AG20443 (cell line): ENCODE measurements at places on chromosomes 11 and 22.

- no peak for DNase-seq
Observed at GRCh38 chr22:39725351-39726035, 154.9 kb downstream of the CACNA1I start.

GRCh38 chr11:43558556-43559127 is 121.9 kb upstream of the HSD17B12 start:
- no peak for DNase-seq

DNA sequence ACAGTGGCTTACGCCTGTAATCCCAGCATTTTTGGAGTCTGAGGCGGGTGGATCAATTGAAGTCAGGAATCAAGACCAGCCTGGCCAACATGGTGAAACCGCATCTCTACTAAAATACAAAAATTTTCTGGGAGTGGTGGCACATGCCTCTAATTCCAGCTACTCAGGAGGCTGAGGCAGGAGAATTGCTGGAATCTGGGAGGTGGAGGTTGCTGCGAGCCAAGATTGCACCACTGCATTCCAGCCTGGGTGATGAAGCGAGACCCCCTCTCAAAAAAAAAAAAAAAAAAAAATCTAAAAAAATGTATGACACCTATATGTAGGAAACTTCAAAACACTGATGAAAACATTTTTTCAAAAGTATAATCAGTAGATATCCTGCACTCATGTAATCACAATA is 242.7 kb upstream of the CHORDC1 start:
- no peak for DNase-seq

- no peak for DNase-seq
Observed at GRCh38 chr11:61061081-61061826, 41.0 kb upstream of the CD5 start.

- no peak for DNase-seq
Observed at GRCh38 chr11:14186046-14186775, 172.8 kb downstream of the RRAS2 start.

DNA sequence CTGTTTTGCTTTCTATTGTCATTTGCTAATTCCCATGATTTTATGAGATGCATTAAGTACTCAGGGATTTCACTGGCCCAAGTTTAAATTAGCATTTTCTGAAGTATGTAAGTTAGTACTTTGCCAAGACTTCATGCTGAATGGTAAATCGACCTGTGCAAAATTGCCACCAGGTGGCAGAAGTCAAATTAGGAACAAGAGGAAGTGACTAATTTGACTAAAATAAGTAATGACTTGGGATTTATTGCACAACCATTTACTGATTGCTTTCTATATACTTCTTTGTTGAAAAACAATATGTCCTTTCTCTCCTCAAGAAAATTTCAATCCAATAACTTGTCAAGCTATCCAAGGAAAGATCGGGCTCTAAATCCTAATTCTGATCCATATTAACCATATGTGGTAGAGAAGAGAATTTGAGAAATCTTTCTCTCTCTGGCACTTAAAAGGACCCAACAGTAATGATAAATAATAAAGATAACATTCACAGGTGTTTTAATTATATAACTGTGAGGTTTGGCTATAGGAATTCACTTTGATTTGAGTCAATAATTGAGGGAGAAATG is 253.7 kb upstream of the CHORDC1 start:
- DNase-seq, result no peak

GRCh38 chr11:75155570-75156422 is 4.9 kb downstream of the SLCO2B1 start:
- no peak for DNase-seq

GRCh38 chr11:93689240-93689639 is 27.8 kb downstream of the CEP295 start:
- no peak for DNase-seq

GRCh38 chr11:108857382-108857781 is 192.5 kb downstream of the DDX10 start:
- no peak for DNase-seq

DNA sequence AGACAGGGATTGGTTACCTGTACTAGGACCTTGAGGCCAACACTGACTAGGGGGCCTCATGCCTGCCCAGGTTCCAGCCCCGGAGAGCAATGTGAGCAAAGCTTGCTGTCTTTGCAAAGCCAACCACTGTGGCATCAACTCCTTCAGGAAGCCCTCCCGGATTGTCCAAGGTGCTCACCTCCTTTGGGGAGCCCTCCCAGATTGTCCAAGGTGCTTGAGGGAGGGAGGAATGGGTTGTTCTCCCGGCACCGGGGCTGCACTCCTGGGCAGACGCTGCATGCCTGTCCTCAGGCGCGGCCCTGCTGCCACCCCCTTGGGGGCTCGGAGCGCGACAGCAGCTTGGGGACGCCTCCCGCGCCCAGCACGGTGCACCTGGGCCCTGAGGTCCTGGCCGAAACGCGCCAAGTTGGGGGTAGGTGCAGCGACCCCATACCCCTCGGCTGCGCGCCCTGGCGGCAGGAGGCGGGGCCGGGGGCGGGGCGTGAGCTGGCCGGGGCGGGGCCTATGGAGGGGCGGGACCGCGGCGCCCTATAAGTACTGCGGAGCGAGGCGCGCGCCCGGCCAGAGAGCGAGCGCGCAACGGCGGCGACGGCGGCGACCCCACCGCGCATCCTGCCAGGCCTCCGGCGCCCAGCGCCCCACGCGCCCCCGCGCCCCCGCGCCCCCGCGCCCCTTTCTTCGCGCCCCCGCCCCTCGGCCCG is at the start of gene CD81:
Gene CD81, plus strand, starts transcription at position 560 of the 701 bp plus-strand sequence. CDS start 240 bp downstream, outside the sequence.
- DNase-seq, result peak; percentile 94

DNA sequence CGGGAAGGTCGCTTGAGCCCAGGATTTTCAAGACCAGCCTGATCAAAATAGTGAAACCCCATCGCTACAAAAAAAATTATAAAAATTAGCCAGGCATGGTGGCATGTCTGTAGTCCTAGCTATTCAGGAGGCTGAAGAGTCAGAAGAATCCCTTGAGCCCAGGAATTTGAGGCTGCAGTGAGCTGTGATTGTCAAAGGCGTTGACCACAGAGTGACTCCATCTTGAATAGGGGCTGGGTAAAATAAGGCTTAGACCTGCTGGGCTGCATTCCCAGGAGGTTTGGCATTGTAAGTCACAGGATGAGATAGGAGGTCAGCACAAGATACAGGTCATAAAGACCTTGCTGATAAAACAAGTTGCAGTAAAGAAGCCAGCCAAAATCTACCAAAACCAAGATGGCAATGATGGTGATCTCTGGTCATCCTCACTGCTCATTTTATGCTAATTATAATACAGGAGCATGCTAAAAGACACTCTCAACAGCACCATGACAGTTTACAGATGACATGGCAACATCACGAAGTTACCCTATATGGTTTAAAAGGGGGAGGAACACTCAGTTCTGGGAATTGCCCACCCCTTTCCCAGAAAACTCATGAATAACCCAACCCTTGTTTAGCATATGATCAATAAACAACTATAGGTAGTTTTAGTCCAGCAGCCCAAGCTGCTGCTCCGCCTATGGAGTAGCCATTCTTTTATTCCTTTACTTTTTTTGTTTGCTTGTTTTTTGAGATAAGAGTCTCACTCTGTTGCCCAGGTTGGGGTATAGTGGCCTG is 2.8 kb upstream of the RDX start:
- no peak for DNase-seq

GRCh38 chr11:14409891-14410290 is 50.9 kb upstream of the RRAS2 start:
- DNase-seq, result no peak

DNA sequence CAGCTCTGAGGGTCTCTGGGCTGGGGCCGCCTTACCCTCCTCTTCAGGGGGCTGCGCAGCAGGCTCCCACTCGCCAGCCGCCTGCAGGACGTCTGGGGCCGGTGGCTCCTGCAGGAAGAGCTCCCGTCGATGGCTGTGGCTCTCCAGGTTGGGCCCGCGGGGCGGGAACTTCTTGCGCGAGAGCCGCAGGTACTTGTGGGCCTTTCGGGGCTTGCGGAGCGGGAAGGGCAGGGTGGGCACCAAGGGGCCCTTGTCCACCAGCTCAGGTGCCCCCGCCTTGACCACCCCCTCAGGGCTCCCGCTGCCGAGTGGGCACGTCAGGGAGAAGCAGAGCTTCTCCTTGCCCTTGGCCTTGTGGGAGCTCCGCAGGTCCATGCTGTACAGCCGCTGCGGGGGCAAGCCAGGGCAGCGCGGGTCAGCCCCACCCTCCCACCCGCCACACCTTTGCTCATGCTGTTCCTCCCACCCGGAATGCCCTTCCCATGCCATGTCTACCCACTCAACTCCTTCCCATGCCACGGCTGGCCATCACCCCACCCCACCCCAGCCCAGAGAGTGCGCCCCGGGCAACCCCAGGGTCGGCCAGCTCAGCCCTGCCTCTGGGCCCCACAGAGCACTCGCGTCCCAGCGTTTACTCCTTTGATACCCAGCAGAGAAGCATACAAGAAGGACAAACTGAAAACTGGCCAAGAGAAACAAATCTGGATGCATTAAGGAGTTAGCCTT is 18.0 kb downstream of the CBX7 start:
- peak; percentile 3 for DNase-seq

DNA sequence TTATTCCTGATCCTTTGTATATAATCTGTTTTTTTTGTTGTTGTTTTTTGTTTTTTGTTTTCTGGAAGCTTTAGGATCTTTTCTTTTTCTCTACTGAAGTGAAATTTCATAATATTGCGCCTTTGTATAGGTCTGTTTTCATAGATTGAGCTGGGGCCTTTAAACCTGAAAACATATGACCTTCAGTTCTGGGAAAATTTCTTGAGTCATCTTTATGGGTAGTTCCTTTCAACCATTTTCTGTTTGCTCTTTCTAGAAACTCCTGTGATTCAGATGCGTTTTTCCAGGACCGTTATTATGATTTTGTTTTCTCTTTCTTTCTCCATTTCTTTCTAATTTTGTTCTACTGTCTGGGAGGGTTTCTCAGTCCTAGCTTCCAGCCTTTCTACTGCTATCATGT is 43.7 kb downstream of the BSX start:
- no peak for DNase-seq

- DNase-seq, result no peak
Observed at GRCh38 chr22:31526270-31526669, 29.9 kb downstream of the SFI1 start.

- no peak for DNase-seq
Observed at GRCh38 chr22:39245130-39246039, 603 bp upstream of the PDGFB start.

- no peak for DNase-seq
Observed at GRCh38 chr11:73384872-73385689, 8.9 kb downstream of the RELT start.

DNA sequence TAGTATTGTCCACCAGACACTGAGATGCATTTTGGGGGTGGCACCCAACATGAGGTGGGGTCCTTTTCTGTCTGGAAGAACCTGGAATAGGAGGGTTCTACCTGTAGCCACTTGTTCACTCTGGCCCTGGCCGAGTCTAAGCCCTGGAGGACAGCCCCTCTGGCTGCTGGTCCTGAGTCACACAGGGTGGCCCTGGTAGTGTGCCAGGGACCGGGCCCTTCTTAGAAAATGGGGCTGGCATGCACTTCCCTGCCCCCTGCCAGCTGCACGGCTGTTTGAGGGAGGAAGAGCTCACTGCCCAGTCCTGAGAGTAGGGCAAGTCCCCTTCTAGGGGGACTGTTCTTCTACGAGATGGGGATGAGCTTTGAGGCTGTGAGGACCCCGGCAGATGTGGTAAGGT is 2.2 kb downstream of the PLCB3 start:
- no peak for DNase-seq

GRCh38 chr22:20424932-20425565 is 12.6 kb downstream of the SCARF2 start:
- no peak for DNase-seq

GRCh38 chr11:1388763-1389102 is 1.0 kb upstream of the BRSK2 start:
- no peak for DNase-seq

DNA sequence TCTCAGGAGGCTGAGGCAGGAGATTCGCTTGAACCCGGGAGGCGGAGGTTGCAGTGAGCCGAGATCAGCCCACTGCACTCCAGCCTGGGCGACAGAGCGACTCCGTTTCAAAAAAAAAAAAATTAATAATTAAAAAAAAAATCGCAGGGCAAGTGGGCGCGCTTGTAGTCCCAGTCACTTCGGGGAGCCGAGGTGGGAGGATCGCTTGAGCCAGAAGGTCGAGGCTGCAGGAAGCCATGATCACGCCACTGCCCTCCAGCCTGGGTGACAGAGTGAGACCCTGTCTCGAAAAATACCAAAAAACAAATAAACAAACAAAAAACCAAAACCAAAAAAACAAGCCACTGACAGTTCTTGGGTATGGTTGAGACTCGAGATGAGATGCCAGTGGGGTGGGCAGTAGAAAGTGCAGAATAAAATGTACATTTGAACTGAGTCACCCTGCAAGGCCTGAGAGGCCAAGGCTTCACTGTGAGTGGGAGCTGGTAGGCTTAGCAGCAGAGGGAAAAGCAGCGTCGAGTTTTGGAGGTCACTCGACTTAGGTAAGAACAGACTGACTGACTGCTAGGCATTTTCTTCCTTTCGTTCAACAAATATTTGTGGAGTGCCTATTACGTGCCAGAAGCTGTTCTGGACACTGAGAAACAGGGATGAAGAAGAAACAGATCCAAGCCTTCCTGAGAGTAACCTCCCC is 635 bp upstream of the LDHA start:
- no peak for DNase-seq

DNA sequence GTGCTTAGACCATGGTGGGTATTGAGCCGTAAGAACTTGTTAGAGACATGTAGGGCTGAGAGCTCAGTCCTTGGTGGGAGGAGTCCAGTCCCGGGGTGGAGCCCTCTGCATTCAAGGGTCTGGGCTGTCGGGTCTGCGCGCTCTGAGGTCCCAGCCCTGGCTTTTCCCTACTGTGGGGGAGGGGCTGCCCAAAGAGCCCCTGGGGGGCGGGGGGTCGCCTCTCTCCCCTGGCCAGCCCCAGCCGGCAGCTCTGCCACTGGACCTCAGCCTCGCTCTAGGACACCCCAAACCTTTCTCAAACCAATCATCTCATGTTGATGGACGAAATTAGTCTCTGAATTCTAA is 1006.4 kb downstream of the BRD1 start:
- no peak for DNase-seq

DNA sequence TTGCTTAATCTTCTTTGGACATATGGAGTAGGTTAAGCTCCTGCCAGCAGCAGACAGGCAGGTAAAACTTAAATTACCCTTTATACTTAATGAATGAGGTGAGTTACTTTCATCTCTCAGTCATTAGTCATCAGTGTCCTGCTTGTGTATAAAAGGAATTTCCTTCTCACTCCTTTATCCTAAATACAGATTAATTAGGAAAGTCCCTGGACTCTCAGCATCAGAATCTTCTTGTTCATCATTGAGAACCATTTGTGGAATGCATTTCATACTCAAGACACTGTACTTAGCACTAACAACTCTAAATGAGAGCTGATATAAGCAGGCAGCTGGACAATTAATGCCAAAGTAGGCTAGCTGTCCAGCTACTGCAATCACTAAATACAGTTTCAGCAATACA is 630.4 kb downstream of the METTL15 start:
- no peak for DNase-seq

- DNase-seq, result no peak
Observed at GRCh38 chr22:25772288-25772687, 30.3 kb downstream of the MYO18B start.
